ENCODE measurements at places on chromosomes 1 and 21.

DNA sequence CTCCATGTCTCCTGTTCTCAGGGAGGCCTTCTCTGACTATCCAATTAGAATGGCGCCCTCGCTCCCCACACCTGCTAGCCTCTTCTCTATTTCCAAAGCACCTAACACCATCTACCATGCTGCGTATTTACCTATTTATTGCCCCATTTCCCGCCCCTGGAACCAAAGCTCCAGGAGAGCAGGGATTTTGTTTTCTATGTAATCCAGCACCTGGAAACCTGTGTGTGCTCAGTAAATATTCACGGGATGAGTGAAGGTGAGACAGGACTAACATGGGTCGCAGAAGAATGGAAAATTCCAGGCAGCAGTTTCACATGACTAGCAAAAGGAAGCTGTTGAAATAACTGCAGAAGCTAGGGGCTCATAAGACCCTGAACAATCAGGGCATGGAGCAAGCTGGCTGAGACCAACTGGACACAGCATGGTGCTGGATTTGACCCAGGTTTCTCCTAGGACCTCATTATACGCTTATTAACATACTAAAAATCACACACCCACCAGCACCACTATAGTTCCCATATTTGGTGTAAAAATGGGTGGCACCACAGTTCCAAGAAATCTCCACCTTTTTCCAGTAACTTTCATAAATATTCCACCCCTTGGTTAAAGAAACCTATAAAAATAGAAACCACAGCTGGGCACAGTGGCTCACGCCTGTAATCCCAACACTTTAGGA is 15.1 kb upstream of the TENT5B start:
- no peak for DNase-seq

DNA sequence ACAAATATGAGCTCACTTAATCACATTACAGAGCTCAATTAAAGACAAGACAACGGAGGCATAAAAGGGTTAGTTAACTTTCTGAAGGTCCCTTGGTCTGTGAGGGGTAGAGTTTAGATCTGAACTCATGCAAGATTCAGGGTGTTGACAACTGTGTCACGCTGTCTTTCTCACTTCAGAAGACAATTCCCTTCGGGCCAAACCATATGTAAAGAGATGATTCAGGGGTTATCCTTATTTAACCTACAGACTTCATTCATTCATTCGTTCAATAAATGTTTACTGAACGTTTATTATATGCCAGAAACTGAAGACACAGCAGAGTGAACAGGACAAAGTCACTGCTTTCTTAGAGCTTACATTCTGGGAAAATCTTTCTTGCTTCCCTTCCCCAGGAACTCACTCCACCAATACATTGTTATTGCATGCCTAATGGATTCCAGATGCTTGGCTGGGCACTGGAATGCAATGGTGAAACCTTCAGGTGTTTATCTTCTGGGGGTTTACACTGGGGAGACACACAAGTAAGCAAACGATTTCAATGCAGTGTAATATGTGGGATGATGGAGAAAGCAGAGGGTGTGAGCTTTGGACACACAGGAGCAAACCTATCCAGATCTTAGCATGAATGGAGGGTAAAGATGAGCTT is 6.4 kb downstream of the XCL1 start:
- no peak for DNase-seq

DNA sequence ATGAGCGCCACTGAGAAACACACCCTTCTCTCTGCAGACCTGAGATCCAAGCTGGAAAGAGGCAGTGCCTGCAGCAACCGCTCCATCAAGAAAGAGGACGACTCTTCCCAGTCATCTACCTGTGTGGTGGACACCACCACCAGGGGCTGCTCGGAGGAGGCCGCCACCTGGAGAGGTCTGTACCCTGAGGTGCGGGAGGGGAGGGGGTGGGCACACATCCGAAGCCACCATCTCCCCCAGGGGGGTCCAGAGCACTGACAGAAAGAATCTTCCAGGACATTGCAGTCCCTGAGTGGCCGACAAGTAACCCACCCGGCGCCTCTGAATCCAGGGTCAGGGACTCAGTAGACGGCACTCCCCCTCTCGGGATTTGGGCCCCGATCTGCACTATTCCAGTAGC is 23.0 kb downstream of the TMEM201 start:
- DNase-seq: no peak

- DNase-seq: no peak
Measured at GRCh38 chr1:202084791-202085681, 37.7 kb upstream of the GPR37L1 start.

- no peak for DNase-seq
Measured at GRCh38 chr1:31733389-31734219, 29.8 kb upstream of the COL16A1 start.

DNA sequence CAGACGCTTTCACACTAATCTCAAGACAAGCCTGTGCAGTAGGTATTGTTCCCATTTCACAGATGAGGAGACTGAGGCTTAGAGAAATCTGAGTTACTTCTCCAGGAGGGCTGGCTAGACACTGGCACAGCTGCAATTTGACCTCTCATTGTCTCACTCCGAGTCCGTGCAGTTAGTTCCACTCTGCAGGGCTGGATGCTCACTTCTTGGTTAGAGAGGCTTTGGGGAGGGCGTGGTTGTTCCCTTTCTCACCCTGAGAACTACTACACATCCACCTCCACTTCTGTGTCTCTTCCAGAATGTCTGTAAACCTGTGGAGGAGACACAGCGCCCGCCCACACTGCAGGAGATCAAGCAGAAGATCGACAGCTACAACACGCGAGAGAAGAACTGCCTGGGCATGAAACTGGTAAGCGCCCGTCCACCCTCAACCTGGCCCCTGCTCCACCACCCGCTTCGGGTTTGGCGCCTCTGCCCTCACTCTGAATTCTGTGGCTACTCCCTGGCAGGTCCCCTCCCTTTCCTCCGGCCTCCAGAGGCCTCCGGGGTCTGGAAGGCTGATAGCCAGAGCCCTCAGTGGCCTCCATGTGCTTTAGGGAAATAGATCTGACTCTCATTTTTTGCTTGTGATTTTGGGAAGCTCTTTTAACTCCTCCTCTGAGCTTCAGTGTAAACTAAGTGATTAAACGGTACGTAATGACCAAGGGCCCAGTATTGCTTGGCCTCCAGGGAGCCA is 29.1 kb downstream of the EIF2D start:
- no peak for DNase-seq

- DNase-seq: no peak
Measured at GRCh38 chr1:7768583-7768982, 2.5 kb upstream of the VAMP3 start.

- no peak for DNase-seq
Measured at GRCh38 chr1:10795276-10796021, 997 bp downstream of the CASZ1 start.

GRCh38 chr1:214553142-214553710 is 1.8 kb upstream of the PTPN14 start:
- no peak for DNase-seq

DNA sequence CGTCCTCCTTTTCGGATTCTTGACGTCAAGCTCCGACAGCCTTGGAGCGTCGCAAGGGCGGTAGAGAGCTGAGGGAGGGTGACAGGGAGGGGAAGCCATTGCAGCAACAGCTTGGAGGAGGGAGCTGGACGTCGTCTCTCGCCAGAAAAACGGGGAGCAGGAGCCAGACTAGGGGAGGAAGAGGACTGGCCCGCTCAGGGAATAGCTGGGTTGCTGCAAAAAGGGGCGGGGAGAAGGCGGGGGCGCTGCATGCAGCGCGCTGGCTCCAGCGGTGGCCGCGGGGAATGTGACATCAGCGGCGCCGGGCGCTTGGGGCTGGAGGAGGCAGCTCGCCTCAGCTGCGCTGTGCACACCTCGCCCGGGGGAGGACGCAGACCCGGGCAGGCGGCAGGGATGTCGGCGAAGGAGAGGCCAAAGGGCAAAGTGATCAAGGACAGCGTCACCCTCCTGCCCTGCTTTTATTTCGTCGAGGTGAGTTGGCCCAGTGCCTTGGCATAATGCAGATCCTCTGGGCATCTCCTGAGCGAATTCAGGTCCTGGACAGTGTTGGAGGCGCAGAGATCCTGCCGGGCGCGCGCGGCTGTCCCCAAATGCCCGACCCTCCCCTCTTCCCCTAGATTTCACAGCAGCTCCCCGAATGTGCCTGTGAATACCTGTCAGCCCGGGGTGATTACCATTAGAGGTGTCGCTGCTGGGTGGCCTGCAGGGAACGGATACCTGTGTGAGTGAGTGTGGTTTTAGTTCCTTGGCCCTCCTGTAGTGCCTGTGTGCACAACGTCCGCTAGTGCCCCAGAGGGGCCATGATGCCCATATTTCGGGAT is at the start of gene PLPPR4:
TSS of gene PLPPR4 (plus strand) at position 292 of the 821 bp plus-strand sequence. CDS start at position 394, 102 bp downstream.
- DNase-seq: peak; percentile 88

GRCh38 chr1:35532497-35533223 is 24.5 kb downstream of the KIAA0319L start:
- no peak for DNase-seq

DNA sequence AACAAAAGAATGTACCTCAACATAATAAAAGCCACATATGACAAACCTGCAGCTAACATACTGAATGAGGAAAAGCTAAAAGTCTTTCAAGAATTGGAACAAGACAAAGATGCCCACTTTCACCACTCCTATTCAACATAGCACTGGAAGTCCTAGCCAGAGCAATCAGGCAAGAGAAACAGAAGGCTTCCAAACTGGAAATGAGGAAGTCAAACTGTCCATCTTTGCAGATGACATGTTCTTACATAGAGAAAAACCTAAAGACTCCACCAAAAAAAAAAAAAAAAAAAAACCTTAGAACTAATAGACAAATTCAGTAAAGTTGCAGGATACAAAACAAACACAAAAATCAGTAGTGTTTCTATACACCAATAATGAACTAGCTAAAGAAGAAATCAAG is 20.2 kb downstream of the NSL1 start:
- DNase-seq: no peak

DNA sequence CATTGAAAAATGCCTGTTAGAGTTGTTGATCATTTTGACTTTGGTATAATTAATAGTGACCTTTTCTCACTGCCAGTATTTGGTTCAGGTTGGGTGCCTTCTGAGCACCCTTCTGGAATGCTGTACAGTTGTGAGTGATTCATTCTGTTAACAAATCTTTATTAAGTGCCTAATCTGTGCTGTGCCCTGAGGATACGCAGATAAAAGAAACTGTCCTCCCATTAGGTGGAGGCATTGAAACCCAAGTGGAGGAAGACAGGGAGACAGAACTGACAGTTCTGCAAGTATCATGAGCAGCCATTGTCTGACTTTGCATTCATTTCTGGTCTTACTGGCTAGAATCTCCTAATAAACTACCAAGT is 76.1 kb upstream of the ZNF326 start:
- no peak for DNase-seq

GRCh38 chr1:158115126-158115525 is 65.6 kb upstream of the CD1D start:
- no peak for DNase-seq

GRCh38 chr1:219283541-219283940 is 109.9 kb downstream of the LYPLAL1 start:
- DNase-seq: no peak

DNA sequence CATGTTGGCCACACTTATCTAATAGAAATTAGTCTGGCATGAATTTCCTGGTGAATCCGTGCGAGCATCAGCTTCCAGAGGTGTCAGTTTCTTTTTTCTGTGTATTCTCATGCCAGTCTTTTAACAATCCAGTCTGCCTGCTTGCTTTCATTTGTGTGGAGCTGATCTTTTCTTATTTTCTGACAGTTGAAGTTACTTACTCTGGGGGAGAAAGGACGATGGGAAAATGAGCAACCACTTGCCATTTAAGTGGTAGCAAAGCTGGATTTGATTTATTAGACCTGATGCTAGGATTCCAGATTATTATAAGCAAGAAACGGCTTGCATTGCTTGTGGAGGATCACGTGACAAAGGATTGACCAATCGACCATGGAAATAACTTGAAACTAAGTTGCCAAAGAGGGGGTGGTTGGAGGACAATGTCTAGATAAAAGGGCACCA is 24.3 kb upstream of the APP start:
- DNase-seq: no peak

- DNase-seq: peak; percentile 86
Measured at GRCh38 chr1:155010211-155010918, 7.8 kb downstream of the ZBTB7B start.

- DNase-seq: no peak
Measured at GRCh38 chr1:151585622-151586021, 26.2 kb upstream of the SNX27 start.

GRCh38 chr1:59384443-59384842 is 87.5 kb downstream of the FGGY start:
- no peak for DNase-seq

DNA sequence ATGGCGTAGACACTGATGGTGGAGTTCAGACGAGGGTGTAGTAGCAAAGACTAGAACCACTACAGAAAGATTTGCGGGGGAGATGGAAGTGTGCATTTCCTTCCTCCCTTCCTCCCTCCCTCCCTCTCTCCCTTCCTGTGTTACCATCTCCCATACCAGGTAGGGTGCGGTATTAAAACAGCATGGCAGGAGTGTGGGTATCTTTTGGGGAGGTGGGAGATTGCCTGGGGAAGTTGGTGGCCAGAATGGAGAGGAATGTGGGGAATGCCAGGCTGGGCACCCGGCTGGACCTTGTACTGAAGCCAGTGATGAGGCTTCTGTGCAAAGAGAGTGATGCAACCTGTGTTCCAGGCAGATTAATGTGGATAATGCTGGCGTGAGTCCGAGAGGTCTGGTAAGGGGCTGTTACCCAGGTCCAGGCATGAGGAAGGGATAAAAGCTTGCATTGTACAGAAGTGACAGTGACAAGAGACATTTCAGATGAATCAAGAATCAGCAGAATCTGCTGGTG is 30.3 kb upstream of the PPP2R5A start:
- DNase-seq: no peak

DNA sequence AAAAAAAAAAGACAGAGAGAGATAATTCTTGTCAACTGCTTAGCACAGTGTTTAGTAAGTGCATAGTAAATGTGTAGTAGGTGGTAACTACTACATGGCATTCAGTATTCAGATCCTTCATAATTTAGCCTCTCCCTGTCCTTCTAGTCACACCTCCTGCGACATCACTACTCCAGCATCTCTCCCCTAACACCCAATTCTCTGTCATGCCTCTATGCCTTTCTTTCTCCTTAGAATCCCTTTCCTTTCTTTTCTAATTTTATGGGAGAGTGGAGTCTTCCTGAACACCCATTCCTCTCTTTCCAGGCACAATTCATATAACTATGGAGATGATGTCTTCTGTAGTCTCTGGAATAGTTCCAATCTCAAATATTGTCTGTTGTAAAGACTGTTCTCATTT is 3.9 kb upstream of the VPS72 start:
- no peak for DNase-seq

DNA sequence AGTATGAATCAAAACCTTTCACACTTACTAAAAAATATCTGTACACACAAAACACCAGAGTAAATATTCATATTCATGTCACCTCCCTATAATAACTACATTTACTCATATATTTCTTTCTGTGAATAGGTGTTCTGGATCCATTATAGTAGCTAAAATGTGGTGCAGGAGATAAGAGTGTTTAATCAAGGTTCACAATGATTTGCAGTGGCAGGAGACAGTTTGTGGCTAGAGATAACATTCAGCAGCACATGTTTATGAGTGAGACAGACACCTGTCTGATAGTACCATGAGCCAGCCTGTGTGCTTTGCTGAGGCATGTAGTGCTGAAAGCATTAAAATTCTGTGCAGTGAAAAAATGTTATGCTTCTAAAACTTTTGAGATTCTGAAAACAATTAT is 410.3 kb downstream of the SRGAP2C start:
- DNase-seq: no peak

GRCh38 chr1:1540090-1540817 is at the start of gene TMEM240:
Gene TMEM240, minus strand, starts transcription at chr1:1540624. Its CDS starts 278 bp downstream, at chr1:1540346.
- peak; percentile 94 for DNase-seq

GRCh38 chr1:11406845-11407244 is 72.1 kb upstream of the DISP3 start:
- DNase-seq: no peak

All from lower leg skin (tissue), 4 donors.